CMK (cell line): ENCODE measurements at places on chromosomes 11 and 22.

- DNase-seq, result no peak
Measured at GRCh38 chr11:125344846-125345420, 151.1 kb downstream of the FEZ1 start.

DNA sequence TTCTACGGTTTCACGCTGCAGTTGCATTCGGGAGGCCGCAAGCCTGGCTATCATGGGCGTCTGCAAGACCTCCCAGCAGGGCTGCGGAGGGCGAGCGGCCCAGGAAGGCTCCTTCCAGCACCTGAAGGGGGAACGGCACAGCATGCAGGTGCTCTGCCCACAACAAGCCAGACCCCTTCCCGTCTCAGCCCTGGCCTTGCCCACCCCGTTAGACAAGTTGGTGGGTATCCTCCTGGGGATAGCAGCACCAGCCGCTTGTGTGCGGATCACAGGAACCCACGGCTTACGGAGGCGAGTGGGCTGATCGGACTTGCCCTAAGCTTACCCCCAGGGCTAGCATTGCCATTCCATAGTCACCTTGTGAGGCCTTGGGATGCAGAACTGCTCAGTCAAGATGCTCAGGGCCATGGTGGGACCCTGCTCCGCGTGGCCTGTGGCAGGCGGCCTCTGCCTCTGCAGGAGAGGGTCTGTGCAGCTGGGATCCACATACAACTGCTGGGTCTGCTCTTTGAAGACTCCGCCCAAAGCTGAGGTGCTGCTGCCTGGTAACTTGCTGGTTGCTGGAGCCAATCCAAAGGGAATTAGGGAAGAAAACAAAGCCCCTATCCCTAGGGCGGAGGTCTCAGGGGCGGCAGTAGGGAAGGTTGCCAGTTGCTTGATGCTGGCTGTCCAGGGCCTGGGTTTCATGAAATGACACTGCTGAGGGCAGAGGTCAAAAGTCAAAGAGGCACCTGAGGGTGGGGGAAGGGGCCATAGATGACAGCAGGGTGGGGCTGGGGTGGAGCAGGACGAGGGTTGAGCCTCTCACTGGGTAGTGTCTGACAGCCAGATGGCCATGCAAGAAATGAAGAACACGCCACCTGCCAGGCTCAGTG, 1.4 kb upstream of the OSBPL5 start:
- DNase-seq, result no peak

DNA sequence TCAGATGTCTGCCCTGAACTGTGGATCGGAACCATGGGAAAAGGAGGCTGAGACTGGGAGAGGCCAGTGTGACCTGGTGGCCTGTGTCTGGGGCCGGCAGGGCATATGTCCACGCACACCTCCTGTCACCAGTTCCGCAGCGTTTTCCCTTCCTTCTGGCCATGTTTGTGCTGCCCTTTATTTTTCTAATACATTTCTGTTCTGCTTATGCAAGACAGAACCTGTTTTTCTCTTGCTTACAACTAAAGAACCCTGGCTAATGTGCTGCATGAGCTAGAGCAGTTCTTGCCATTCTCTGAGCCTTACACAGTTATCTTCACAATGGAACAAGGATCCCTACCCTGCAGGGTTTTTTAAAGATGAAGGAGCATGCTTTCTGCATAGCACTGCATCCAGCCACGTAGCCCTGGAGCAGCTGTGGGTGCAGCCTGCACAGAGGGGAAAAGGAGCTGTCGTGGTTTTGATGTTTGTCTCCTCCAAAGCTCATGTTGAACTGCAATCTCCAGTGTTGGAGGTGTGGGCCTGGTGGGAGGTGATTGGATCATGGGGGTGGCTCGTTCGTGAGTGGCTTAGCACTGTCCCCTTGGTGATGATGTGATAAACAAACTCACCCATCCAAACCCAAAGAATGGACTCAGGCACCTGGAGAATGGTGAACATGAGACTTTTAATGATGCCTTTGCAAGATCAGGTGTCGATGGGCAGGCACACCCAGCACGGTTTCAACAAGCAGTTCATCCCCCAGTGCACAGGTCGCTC, 84.8 kb upstream of the SHANK2 start:
- DNase-seq, result no peak

GRCh38 chr11:134835561-134835960, 423.5 kb upstream of the B3GAT1 start:
- DNase-seq, result no peak

DNA sequence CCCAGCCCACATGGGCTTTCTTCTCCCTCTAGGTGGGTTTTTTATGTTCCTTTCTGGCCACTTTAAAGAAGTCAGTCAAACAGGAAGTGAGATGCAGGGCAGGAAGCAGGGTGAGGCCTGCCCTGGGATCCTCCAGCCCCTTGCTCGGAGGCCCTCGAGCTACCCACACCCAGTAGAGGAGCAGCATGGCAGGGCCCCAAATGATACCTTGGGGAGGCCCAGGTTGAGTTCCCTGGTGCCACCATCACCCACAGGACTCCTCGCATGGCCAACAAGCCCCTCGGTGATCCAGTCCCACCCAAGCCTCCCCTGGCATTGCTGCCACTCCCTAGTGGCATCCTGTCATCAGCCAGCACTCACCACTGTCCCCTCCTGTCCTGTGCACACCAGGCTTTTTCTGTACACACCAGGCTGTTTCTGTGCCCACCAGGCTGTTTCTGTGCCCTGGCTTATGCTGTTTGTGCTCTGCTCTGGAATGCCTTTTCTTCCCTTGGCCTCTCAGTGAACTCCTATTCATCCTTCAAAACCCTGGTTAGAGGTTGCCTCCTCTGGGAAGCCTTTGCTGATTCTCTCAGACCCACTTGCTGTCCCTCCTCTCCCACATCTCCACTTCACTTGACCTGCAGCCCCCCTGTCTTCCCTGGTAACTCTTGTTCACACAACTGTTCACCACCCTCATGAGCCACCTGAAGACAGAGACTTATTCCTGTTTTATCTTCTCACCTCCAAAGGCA, 3.1 kb upstream of the PTGDR2 start:
- DNase-seq, result no peak
